ENCODE measurements at places on chromosomes 3 and 15. TPM values are rescaled to one million over a fixed set of nuclear protein-coding genes. Genes with fewer than 3 reads are reported as not detected.

Gene TUBGCP5
- 31.8 TPM for total RNA-seq

Gene ONECUT1
- not detected for total RNA-seq

Gene CBLB
- total RNA-seq = 27.9 TPM

Gene GOLGA6B
- total RNA-seq = not detected

Gene LRRC34
- 9.7 TPM for total RNA-seq
